Natural killer cell (primary cell): ENCODE measurements at places on chromosomes 6 and 20. TPM values are rescaled to one million over a fixed set of nuclear protein-coding genes. Genes with fewer than 3 reads are reported as not detected.
A peak's percentile ranks its signal among the peaks of the same experiment; 100 is the strongest.

DNA sequence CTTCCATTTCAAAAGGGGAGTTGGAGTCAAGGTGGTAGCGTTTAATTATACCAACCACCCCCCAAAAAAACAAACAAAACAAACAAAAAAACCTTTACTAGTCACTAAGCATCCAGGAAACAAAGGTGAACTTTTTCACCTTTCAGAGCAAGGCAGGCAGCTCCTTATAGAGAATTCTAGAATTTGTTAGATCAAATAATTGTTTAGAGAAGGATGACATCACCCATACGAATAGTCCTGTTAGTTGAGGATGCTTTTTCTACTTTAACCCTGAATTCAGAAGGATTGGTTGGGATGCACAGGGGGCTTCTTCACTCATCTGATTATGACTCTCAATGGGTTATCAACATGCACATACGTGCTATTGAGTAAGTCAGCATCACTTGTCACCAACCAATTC is 44.3 kb downstream of the GNAS start:
- H3K27ac ChIP-seq = no peak overlapping the region
- no peak overlapping the region for H3K4me3 ChIP-seq
- peaks cover 10% of the 10 kb centered on the region for H3K4me1 ChIP-seq
- no peaks in the 10 kb centered on the region for H3K27me3 ChIP-seq
- peaks cover 12% of the 10 kb centered on the region for H3K36me3 ChIP-seq

DNA sequence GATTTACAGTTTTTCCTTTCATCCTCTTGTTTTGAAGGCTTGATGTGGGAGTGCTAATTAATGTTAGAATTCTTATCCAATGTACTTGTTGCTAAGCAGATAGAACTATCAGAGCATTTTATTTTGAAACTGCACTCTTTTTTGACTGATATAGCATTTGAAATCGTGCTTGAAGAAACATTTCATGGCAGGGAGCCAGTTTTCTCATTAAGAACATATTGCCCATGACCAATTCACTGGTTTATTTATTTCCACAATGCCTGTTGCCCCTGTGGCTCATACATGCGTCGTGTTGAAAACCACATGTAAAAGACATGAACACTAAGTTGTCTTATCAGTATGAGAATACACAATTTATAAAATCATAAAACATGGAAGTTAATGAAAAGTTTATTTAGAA is 479.7 kb upstream of the FLRT3 start:
- DNase-seq = no peak
- H3K4me1 ChIP-seq = no peaks in the 10 kb centered on the region
- no peaks in the 10 kb centered on the region for H3K36me3 ChIP-seq

- H3K27ac ChIP-seq = no peak overlapping the region
- DNase-seq = no peak
- H3K36me3 ChIP-seq = no peaks in the 10 kb centered on the region
- peaks cover 11% of the 10 kb centered on the region for H3K4me1 ChIP-seq
- H3K27me3 ChIP-seq = no peaks in the 10 kb centered on the region
- no peak overlapping the region for H3K4me3 ChIP-seq
Measured at GRCh38 chr20:58595167-58595566, 55.9 kb upstream of the STX16 start.

DNA sequence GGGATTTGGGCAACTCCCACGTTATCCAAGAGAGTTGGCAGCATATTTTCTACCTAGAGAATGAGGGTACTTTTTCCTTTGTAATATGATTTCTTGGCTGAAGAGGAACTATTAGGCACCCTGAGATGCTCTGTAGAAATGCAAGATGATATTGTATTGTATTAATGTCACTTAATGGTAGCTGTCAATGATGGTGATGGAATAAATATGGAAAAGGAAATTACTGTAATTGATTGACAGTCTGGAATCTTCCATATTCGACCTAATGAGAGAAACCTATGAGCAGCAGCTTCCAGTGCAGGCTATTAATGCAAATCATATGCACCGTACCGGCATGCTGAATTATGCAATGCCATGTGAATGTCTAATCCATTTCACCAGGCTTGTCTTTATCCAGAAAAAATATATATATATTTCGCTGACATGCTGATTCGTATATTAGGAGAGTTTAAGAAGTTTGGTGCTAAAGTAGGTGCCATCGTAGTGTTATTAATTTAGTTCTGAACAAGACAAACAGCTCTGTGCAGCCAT is 494.2 kb upstream of the JARID2 start:
- no peak overlapping the region for H3K27ac ChIP-seq
- H3K4me3 ChIP-seq = no peak overlapping the region
- DNase-seq = no peak

GRCh38 chr6:124131259-124131658 is 327.6 kb downstream of the NKAIN2 start:
- DNase-seq = no peak
- no peaks in the 10 kb centered on the region for H3K27me3 ChIP-seq
- H3K27ac ChIP-seq = no peak overlapping the region
- H3K4me1 ChIP-seq = no peaks in the 10 kb centered on the region

- DNase-seq = no peak
- H3K4me3 ChIP-seq = no peak overlapping the region
- no peak overlapping the region for H3K27ac ChIP-seq
- peaks cover 50% of the 10 kb centered on the region for H3K36me3 ChIP-seq
- H3K4me1 ChIP-seq = no peaks in the 10 kb centered on the region
Measured at GRCh38 chr6:4128748-4129147, 6.6 kb downstream of the ECI2 start.

Gene FAM217A
- not detected for total RNA-seq

DNA sequence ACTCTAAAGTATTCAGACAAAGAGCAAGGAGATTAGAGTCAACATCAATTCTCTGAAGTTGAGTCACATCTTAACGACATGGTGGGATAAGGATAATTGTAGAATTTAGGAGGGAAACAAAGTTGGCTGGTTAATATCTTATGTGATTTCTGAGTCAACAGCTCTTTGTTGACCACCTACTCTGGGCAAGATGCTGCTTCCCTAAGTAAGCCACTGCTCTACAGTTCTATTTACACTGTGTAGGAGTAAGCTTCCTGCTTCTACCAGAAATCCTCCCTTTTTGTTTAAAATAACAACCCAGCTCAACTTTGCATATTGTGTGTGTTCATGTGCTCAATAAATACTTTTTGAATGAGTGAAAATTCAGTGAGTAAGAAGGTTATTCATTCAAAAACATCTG is 3.1 kb downstream of the HS3ST5 start:
- no peak overlapping the region for H3K27ac ChIP-seq
- no peak overlapping the region for H3K4me3 ChIP-seq
- no peak for DNase-seq
- peaks cover 3% of the 10 kb centered on the region for H3K27me3 ChIP-seq
- no peaks in the 10 kb centered on the region for H3K36me3 ChIP-seq

Gene RAD21L1
- not detected for total RNA-seq

GRCh38 chr6:34484899-34485298 is 19.0 kb downstream of the PACSIN1 start:
- H3K4me3 ChIP-seq = no peak overlapping the region
- peaks cover 59% of the 10 kb centered on the region for H3K4me1 ChIP-seq
- no peaks in the 10 kb centered on the region for H3K36me3 ChIP-seq
- peak overlapping the region; percentile 39 for H3K27ac ChIP-seq

DNA sequence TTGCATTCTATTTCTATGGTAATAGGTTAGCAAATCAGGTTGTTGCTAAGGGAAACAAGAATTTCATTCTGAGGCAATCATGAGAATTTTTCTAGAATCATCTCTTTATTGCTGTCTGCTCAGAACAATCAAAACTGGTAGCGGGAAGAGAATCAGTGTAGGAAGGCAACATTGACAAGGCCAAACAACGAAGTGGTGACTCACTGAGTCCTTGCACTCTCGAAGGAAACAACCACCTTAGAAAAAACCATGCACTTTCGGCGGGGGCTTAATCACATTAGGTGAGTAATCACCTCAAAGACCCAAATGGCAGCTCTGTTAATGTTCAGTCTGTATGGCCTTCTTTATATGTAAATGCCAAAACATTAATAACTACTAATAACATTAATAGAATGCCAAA is 78.8 kb upstream of the MAP7 start:
- H3K36me3 ChIP-seq = peaks cover 26% of the 10 kb centered on the region
- H3K4me3 ChIP-seq = no peak overlapping the region
- H3K27me3 ChIP-seq = no peaks in the 10 kb centered on the region

Gene TREML2
- total RNA-seq = 1.0 TPM

GRCh38 chr6:98382246-98382645 is 452.1 kb upstream of the POU3F2 start:
- no peaks in the 10 kb centered on the region for H3K27me3 ChIP-seq
- no peak for DNase-seq
- no peaks in the 10 kb centered on the region for H3K4me1 ChIP-seq
- H3K4me3 ChIP-seq = no peak overlapping the region

- H3K36me3 ChIP-seq = peaks cover 13% of the 10 kb centered on the region
- H3K4me3 ChIP-seq = no peak overlapping the region
- no peak overlapping the region for H3K27ac ChIP-seq
- DNase-seq = no peak
Measured at GRCh38 chr6:98877250-98877649, 42.9 kb downstream of the POU3F2 start.

- no peak overlapping the region for H3K4me3 ChIP-seq
- H3K4me1 ChIP-seq = no peaks in the 10 kb centered on the region
- no peak overlapping the region for H3K27ac ChIP-seq
Measured at GRCh38 chr6:149075616-149076354, 241.7 kb upstream of the TAB2 start.

DNA sequence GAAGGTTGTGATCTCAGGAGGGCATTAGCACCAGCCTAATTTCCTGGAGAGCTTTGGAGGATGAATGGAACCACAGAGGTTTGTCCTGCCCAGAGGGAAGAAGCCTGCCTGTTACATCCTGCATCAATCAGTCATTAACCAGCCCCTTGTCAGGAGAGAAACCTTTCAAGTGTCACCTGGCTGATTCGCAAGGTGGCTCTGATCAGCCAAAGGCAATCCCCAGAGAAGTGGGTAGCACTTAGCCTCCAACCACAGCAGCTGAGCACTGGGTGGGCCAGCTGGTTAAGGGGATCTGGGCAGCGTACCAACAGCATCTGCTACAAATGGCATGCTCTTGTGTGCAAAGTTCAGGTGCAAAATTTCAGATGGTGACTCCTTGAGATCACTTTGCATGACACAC is 26.9 kb downstream of the ANKEF1 start:
- no peak overlapping the region for H3K27ac ChIP-seq
- H3K4me1 ChIP-seq = no peaks in the 10 kb centered on the region
- H3K36me3 ChIP-seq = peaks cover 4% of the 10 kb centered on the region
- no peak overlapping the region for H3K4me3 ChIP-seq
- H3K27me3 ChIP-seq = no peaks in the 10 kb centered on the region
- no peak for DNase-seq

Gene ZNF165
- total RNA-seq = 2.2 TPM

- no peaks in the 10 kb centered on the region for H3K27me3 ChIP-seq
- no peak overlapping the region for H3K4me3 ChIP-seq
- H3K36me3 ChIP-seq = no peaks in the 10 kb centered on the region
- no peak overlapping the region for H3K27ac ChIP-seq
Measured at GRCh38 chr6:123619156-123619555, 17.6 kb downstream of the TRDN start.

GRCh38 chr20:60070791-60071190 is 112.6 kb downstream of the CDH26 start:
- no peak overlapping the region for H3K27ac ChIP-seq
- no peak overlapping the region for H3K4me3 ChIP-seq
- no peaks in the 10 kb centered on the region for H3K4me1 ChIP-seq
- no peaks in the 10 kb centered on the region for H3K27me3 ChIP-seq

GRCh38 chr6:47650553-47651432 is 47.6 kb upstream of the ADGRF4 start:
- no peak overlapping the region for H3K27ac ChIP-seq
- peaks cover 3% of the 10 kb centered on the region for H3K4me1 ChIP-seq
- H3K27me3 ChIP-seq = no peaks in the 10 kb centered on the region
- DNase-seq = no peak

DNA sequence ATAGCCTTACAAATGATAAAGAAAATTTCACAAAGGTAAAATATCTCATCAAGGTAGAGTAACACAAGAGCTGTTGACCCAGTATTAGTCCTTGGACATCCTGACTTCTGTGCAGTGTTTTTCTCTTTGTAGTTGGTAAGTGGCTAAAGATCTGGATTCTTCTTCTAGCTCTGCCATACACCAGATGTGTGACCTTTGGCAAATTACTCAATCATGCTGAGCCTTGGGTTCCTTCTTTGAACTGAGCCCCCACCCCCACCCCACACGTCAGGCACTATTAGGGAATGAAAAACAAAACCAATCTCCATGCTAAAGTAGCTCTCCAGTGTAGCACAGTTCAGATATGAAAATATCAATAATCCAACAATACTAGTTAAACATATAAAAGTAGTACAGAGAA is 15.1 kb upstream of the TRIM39 start:
- no peaks in the 10 kb centered on the region for H3K27me3 ChIP-seq
- no peak for DNase-seq
- H3K4me1 ChIP-seq = peaks cover 2% of the 10 kb centered on the region
- H3K4me3 ChIP-seq = no peak overlapping the region

Gene HLA-DQB2
- not detected for total RNA-seq

Gene MOG
- not detected for total RNA-seq

GRCh38 chr6:105211831-105212230 is 32.0 kb upstream of the POPDC3 start:
- no peak overlapping the region for H3K27ac ChIP-seq
- DNase-seq = no peak
- no peaks in the 10 kb centered on the region for H3K36me3 ChIP-seq
- H3K4me1 ChIP-seq = no peaks in the 10 kb centered on the region
- no peaks in the 10 kb centered on the region for H3K27me3 ChIP-seq
- no peak overlapping the region for H3K4me3 ChIP-seq

DNA sequence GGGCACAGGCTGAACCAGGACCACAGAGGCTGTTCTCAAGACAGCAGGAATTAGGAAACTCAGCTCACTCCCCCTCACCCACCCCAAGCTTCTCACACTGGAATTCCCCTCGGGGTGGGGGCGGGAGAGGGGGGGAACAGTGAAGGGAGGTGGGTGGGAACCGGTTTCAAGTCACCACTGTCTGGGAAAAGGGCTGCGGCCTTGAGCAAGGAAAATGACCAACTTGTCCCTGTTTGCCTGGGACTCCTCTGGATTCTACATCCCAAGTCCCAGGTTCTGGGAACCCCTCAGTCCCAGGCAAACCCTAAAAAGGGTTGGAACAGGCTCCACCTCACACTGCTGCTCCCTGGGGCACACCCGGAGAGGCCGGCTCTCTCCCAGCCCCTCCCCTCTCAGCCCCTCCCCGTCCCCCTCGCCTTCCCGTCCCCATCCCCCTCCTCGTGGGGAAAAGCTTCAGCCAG is 230.7 kb downstream of the TFAP2C start:
- no peaks in the 10 kb centered on the region for H3K4me1 ChIP-seq
- no peak overlapping the region for H3K4me3 ChIP-seq
- DNase-seq = no peak
- no peak overlapping the region for H3K27ac ChIP-seq
